ENCODE measurements at places on chromosomes 1 and 21. TPM values are rescaled to one million over a fixed set of nuclear protein-coding genes. Genes with fewer than 3 reads are reported as not detected.

Gene AMY1B
- not detected for total RNA-seq

Gene TCHH
- total RNA-seq: 0.12 TPM

Gene HSD11B1
- 0.36 TPM for total RNA-seq

Gene GPR25
- total RNA-seq: not detected

Gene GGPS1
- total RNA-seq: 29.4 TPM

Gene ANKRD65
- total RNA-seq: not detected

Gene OPRD1
- 0.02 TPM for total RNA-seq

Gene CD101
- 0.12 TPM for total RNA-seq

Gene CEP85
- total RNA-seq: 28.1 TPM

Gene SH2D5
- total RNA-seq: 2.8 TPM

Gene NR0B2
- not detected for total RNA-seq

Gene TMEM125
- 0.30 TPM for total RNA-seq

DNA sequence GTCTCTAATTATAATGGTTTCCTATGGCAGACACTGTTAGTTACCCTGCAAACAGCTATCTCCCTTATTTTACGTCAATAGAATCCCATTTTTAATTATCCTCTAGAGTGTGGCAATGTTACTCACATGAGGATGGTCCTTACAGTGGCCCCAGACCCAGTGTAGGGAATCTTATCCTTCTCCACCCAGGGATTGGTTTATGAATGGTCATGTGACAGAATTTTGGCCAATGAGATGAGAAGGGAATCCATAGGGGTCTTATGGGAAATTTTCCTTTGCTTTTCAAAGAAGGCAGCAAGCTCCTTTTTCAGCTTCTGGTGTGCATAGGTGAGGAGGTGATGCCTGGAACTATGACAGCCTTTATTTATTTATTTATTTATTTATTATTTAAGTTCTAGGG is 59.0 kb upstream of the HUNK start:
- peaks cover 16% of the 10 kb centered on the region for H3K27me3 ChIP-seq
- no peak for DNase-seq
- H3K36me3 ChIP-seq: peaks cover 2% of the 10 kb centered on the region
- no peak overlapping the region for H3K27ac ChIP-seq

DNA sequence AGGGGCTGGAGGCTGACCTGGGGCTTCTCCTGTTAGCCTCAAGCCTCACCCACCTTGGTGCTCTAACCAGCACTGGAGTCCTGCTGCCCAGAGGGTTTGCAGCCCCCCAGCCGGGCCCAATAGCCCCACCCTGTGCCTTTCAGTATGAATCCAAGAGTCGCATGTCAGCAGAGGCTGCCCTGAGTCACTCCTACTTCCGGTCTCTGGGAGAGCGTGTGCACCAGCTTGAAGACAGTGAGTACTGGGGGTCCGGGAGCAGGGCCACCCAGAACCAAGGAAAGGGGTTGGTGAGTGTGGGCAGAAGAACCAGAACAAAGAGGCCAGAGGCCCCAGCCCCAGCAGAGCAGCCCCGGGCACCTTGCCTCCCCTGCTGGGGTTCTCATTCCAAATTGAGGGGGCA is 25.6 kb downstream of the CDK18 start:
- no peaks in the 10 kb centered on the region for H3K36me3 ChIP-seq
- H3K27me3 ChIP-seq: peaks cover 4% of the 10 kb centered on the region
- no peak for DNase-seq
- H3K4me1 ChIP-seq: peaks cover 3% of the 10 kb centered on the region
- no peak overlapping the region for H3K4me3 ChIP-seq
- no peak overlapping the region for H3K27ac ChIP-seq

DNA sequence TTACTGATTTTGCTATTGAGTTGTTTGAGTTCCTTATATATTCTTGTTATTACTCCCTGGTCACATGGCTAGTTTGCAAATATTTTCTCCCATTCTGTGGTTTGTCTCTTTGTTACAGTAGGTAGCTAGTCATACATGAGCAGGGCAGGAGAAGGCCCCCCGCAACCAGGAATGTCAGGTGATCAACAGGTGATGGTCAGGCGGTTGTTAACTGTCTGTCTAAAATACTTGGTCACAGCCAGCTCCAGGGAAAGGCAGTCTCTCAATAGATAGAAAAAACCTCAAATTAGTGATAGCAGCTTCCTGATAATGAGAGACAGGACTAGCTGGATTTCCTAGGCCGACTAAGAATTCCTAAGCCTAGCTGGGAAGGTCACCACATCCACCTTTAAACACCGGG is 217.9 kb downstream of the RHOU start:
- DNase-seq: no peak
- no peaks in the 10 kb centered on the region for H3K36me3 ChIP-seq
- H3K4me1 ChIP-seq: peaks cover 4% of the 10 kb centered on the region
- no peak overlapping the region for H3K27ac ChIP-seq

DNA sequence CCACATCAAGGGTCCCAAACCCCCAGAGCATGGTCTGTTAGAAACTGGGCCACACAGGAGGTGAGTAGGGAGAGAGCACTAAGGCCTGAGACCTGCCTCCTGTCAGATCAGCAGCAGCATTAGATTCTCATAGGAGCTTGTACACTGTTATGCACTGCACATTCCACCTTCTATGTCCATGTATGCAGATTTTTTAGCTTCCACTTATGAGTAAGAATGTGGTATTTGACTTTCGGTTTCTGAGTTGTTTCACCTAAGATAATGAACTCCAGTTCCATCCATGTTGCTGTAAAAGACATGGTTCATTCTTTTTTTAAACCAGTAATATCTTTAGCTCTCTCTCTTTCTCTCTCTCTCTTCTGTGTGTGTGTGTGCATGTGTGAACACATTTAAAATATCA is 663 bp upstream of the GBP6 start:
- H3K4me1 ChIP-seq: peaks cover 22% of the 10 kb centered on the region
- peak overlapping the region; percentile 37 for H3K4me3 ChIP-seq
- no peaks in the 10 kb centered on the region for H3K36me3 ChIP-seq
- no peak for DNase-seq
- H3K27me3 ChIP-seq: no peaks in the 10 kb centered on the region

GRCh38 chr1:21123287-21123948 is 53.3 kb downstream of the EIF4G3 start:
- no peak for DNase-seq
- peaks cover 20% of the 10 kb centered on the region for H3K36me3 ChIP-seq
- no peak overlapping the region for H3K4me3 ChIP-seq

DNA sequence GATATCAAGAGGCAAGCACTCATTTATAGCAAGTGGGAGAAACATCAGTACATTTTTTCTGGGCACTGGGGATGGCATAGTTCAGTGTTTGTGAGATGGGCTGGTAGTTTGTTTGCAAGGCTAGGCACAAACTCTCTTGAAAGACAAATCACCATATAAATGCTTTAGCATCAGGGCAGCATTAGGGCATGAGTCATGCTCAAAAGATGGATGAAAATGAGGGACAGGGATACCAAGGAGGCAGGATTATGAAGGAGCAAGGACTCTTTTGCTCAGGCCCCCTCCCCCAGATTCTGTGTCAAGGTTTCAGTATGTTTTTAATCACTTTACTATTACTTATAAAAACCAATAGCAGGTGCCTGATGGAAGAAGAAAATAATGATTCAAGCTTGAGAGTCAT is 43.9 kb upstream of the CAMK1G start:
- no peaks in the 10 kb centered on the region for H3K36me3 ChIP-seq
- no peak overlapping the region for H3K4me3 ChIP-seq
- DNase-seq: no peak
- peaks cover 35% of the 10 kb centered on the region for H3K27me3 ChIP-seq

GRCh38 chr1:89962742-89963075 is 32.2 kb upstream of the ZNF326 start:
- H3K36me3 ChIP-seq: peaks cover 4% of the 10 kb centered on the region
- H3K4me3 ChIP-seq: no peak overlapping the region
- H3K27ac ChIP-seq: no peak overlapping the region
- peaks cover 7% of the 10 kb centered on the region for H3K27me3 ChIP-seq
- no peak for DNase-seq
- H3K4me1 ChIP-seq: peaks cover 27% of the 10 kb centered on the region

DNA sequence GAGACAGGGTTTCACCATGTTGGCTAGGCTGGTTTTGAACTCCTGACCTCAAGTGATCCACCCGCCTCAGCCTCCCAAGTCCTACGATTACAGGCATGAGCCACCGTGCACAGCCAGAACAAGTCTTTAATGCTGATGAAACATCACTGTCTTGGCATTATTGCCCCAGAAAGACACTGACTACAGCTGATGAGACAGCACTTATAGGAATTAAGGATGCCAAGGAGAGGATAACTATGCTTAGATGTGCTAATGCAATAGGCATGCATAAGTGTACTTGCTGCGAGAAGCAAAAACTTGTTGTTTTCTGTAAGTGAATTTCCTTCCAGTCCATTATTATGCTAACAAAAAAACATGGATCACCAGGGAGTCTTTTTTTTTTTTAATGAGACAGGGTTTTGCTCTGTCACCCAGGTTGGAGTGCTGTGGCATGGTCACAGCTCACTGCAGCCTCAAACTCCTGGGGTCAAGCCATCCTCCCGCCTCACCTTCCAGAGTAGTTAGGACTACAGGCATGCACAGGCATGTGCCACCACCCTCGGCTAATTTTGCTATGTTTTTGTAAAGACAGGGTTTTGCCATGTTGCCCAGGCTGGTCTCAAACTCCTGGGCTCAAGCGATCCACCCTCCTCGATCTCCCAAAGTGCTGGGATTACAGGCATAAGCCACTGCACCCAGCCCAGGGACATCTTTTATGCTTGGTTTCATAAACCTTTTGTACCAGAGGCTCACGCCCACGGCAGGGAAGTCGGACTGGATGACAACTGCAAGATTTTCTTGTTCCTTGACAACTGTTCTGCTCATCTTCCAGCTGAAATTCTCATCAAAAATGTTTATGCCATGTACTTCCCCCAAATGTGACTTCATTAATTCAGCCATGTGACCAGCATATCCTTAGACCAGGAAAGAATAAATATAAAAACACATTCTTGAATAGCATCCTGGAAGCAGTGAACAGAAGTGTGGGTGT is 23.1 kb downstream of the RHEX start:
- no peaks in the 10 kb centered on the region for H3K36me3 ChIP-seq
- no peak overlapping the region for H3K27ac ChIP-seq
- DNase-seq: no peak
- no peaks in the 10 kb centered on the region for H3K27me3 ChIP-seq
- H3K4me1 ChIP-seq: peaks cover 13% of the 10 kb centered on the region

GRCh38 chr1:154741327-154741726 is 128.8 kb downstream of the KCNN3 start:
- H3K4me1 ChIP-seq: peaks cover 48% of the 10 kb centered on the region
- peaks cover 10% of the 10 kb centered on the region for H3K27me3 ChIP-seq
- H3K36me3 ChIP-seq: peaks cover 2% of the 10 kb centered on the region
- DNase-seq: no peak
- H3K27ac ChIP-seq: no peak overlapping the region

DNA sequence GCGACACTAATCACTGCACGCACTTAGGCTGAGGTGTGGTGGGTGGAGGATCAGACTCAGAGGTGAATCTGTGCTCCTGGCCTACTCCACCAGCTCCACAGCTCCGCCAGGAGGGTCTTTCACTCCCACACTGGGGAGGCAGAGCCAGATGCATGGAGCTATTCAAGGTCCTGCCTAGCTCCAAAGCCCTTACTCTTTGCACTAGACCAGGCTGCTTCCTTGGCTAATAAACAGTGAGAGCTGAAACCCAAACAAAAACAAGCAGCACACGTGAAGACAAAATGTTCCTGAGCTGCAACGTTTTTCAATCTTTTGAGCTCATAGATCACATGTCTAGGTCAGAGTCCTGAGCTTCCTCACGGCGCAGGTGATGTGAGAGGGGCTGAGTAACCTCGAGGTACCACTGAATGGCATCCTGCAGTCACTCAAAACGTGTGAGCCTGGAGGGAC is 19.2 kb downstream of the CAPZB start:
- peaks cover 36% of the 10 kb centered on the region for H3K36me3 ChIP-seq
- H3K4me3 ChIP-seq: no peak overlapping the region
- peaks cover 87% of the 10 kb centered on the region for H3K4me1 ChIP-seq
- peak overlapping the region; percentile 80 for H3K27ac ChIP-seq
- H3K27me3 ChIP-seq: no peaks in the 10 kb centered on the region
- DNase-seq: no peak

DNA sequence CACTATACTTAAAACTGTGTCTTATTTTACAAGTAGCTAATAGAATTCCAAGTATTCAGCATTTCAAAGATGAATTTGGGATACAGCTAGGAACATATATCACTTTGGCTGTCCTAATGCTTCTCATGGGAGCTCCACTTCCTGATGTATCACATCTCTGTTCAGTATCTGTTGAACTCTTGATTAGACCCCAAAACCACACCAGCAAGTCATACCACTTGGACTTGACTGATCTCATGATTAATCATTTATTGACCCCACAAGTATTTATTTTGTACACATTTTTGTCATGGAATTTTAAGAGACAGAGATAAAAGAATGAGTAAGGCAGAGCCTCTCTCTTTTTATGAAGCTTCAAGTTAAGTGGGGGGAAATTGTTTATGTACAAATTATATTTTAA is 30.0 kb downstream of the TMPRSS15 start:
- H3K36me3 ChIP-seq: no peaks in the 10 kb centered on the region
- DNase-seq: no peak
- peaks cover 3% of the 10 kb centered on the region for H3K27me3 ChIP-seq
- H3K4me3 ChIP-seq: no peak overlapping the region
- no peak overlapping the region for H3K27ac ChIP-seq
- H3K4me1 ChIP-seq: no peaks in the 10 kb centered on the region

All from activated naive CD8-positive, alpha-beta T cell treated with anti-CD3 and anti-CD28 coated beads for 36 hours (primary cell).